EL (cell line): ENCODE measurements at places on chromosomes 6 and 20.

DNA sequence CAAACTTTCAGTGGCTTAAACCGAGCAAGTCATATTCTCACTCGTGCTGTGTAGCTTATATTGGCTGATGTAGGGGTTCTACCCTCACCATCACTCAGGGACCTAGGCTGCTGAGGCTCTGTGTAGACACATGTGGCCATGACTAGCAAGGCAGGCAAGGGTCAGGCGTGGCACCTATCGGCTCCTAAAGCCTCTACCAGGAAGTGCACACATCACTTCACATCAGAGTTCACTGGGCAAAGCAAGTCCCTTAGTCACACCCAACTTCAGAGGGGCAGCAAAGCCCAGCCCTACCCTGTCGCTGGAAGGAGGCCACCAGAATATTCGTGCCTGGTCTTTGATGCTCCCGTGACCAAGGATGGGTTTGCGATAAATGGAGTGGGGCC lies 42.9 kb downstream of the PPP1R14C start:
- no peak for DNase-seq

DNA sequence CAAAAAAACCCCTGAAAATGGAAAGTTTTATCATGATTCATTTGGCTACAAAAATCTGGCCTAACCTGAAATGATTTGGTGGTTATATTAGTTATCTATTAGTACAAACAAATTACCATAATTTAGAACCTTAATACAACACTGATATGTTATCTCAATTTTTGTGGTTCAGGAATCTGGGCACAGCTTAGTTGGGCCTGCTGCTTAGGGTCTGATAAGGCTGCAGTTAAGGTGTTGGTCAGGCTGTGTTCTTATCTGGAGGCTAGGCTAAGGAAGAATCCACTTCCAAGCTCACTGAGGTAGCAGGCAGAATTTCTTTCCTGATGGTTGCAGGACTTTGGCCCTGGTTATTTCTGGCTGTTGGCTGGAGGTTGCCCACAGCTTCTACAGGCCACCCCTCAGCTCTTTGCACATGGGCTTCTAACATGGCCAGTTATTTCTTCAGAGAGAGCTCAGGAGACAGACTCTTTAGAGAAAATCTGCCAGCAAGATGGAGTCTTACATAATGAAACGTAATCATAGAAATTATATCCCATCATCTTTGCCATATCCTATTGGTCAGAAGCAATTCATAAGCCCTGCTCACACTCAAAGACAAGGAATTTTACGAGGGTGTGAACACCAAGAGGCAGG lies 11.4 kb downstream of the TRIM38 start:
- DNase-seq = no peak

DNA sequence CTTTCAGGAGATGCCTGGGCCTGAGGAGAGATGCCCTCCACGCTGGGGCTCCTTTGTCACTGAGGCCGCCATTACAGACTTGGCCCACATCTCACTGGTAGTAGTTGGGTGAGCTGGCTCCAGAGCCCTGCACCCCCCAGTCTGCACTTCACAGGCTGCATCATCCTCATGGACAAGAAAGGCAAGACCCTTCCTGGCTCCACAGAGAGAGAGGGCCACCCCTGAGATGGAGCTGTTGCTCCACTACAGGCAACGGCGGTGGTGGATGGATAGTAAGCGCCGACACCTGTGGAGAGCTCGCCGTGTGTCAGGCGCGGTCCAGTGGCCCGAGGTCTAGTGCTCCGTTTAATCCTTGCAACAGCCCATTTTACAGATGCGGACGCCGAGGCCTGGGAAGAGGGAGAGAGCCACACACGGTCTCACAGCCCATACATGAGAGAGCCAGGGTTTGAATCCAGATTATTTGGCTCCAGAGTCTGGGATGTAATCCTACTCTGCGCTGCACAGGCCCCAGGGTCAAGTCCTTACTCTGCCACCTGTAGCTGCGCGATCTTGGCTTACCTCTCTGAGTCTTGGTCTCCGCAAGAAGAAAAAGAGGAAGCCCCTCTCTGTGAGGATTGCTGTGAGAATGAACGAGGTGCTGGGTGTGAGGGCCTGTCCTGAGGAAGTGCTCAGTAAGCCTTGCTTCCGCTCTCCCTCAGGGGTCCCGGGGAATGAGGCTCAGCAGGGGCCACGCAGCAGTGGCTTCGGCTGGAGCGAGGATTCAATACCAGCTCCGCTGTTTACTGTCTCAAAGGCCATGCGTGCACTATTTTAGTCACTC lies 34.5 kb downstream of the SPDEF start:
- no peak for DNase-seq

GRCh38 chr6:10518557-10519407 lies 2.4 kb upstream of the GCNT2 start:
- peak; percentile 64 for DNase-seq

DNA sequence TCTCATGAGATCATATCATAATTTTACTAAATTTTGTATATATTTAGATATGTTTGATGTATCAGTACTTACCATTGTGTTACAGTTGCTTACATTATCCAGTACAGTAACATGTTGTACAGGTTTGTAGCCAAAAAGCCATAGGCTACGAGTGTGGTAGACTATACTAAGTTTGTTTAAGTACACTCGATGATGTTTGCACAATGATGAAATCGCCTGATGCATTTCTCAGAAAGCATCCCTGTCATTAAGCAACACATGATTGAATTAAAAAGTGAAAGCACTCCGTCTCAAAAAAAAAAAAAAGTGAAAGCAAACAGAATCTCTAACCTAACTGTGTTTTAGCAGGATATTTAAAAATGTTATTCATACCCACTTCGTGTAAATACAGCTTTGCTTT lies 104.9 kb upstream of the TFAP2D start:
- DNase-seq = no peak

GRCh38 chr20:43925801-43926200 lies 11.1 kb downstream of the TOX2 start:
- peak; percentile 68 for DNase-seq

DNA sequence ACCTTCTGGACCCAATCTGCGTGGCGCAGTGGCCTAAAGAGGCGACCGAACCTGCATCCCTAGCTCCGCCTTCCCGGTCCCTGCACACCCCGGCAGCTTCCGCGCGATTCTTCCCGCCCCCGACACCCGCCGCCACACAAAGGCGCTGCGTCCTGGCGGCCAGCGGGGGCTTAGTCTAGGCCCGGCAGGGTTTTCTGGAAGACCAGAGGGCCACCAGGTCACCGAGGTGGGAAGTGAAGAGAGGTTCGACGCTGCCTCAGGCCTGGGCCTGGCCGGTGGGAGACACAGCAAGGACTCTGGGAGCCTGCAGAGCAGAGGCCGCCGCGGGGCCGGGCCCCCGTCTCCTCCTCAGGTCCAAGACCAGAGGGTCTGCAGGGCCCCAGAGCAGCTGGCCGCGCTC lies 154.9 kb downstream of the OR2B2 start:
- DNase-seq = no peak

DNA sequence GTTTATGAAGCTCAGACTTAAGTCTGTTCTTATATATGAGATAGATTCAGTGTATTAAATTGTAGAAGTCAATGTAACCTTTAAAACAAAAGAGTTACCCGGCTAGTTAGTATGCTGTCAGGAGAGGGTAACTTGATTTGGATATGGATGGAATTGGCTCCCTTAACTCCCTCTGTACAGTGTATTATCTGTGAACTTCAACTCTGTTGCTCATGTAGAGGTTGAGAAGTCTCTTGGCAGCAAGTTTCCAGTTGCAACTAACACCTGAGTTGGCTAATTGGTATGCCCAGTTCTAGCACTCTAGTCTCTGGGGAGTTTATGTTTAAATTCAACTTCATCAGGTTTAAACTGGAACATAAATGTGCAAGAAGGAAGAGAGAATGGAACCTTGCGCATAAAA lies 111.0 kb downstream of the NCOA3 start:
- no peak for DNase-seq

GRCh38 chr20:20820785-20821483 lies 108.5 kb upstream of the RALGAPA2 start:
- DNase-seq = peak; percentile 25

DNA sequence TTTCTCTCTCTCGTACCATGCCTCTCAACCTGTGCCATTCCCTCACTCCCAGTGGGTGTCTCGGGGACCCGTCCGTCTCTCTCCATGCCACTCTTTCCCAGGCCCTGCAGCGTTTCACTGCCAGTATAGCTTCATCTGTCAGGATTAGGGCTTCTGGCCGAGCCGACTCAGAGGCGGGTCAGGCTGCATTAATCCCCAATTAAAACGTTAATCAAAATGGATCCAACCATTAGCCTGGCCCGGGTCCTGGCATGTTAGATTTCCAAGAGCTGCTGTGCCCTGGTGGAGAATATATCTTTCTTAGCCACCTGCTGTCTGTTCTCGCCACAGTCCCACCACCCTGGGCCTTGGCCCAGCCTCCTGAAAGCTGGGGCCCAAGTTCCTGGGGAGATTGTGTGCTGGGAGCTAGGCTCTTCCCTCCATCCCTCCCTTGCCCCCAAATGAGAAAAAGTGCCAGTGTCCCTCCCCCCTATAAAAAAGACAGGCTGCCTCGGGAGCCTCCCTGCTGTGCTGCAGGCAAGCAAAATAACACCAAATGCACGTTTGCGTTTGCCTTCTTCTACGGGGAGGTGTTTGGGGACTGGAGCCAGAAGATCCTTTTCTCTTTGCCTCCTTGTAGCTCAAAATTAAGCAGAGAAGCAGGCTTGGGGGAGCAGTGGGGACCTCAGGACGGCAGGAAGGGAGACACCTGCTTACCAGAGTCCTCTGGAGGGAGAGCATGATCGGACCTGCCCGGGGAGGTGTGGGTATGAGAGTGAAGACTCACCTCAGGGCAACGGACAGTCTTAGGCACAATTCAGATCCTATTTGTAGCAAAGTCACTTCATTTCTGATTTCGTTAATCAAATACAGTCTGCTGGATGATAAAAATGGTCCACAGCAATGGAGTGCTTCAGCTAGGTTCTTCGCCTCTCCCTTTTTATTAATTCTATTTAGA lies 3.0 kb downstream of the KCNG1 start:
- DNase-seq = no peak

- DNase-seq = no peak
Measured at GRCh38 chr6:159577564-159577963, 115.5 kb downstream of the SOD2 start.
